ENCODE measurements at places on chromosomes 4 and X.

DNA sequence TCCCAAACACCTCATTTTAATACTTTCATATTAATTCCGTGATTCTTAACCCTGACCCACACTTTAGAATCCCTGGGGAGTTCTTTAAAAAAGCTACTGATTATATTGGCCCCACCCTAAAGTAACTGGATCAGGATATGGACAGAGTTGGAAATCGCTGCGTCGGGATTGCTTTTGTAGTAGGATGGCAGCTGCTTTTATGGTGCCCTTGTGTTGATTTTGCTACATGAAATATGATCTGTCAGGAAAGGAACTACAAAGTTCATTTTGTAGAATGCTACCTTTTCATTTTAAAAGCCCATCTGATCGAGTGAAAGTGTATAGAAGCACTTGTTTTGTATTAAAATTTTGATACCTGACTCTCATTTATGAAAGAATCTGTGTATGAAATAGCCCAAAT is 43.6 kb downstream of the TMEM131L start:
- no peak for DNase-seq

DNA sequence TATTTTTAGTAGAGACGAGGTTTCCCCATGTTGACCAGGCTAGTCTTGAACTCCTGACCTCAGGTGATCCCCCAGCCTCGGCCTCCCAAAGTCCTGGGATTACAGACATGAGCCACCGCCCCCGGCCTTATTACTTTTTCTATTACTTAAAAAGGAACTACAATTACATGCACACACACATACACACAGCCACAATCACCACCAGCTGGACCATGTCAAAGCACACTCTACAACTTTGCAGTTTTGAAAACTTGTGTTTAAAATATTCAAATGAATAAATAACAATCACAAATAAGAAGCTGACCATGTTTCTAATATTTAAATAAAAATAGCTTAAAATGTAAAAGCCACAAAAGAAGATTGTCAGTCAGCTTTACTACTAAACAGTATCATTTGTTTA is 23.4 kb downstream of the SLC10A7 start:
- no peak for DNase-seq

DNA sequence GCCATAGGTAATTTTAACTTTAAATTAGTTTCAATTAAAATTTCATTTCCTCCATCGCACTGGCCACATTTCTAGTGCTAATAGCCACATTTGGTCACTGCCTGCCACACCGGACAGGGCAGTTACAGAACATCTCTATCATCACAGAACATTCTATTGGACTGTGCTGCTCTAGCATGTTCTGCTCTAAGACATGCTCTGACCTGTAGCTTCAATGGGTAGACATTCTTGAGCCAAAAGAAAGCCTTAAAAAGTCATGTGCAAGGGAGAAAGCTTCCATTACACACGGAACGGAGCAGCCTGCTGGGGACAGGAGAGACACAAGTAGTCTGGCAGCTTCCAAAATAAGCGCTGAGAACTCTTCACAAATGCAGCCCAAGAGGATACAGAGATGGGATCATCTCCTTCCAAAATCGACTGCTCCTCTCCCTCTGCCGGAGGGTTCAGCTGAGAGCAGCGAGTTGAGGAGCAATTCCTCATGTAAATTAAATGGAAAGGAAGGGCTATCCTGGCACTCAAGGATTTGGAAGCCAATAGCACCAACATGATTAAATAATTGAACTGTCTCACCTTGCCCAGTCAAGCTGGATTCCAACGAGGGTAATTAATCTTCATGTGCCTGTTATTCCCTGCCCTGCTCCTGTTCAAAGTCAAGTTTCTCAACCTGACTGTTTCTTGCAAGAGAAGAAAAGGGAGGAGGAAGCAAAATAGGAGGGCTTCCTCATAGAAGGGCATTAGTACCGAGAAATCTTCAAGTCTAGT is 336.4 kb upstream of the NOCT start:
- DNase-seq = no peak

DNA sequence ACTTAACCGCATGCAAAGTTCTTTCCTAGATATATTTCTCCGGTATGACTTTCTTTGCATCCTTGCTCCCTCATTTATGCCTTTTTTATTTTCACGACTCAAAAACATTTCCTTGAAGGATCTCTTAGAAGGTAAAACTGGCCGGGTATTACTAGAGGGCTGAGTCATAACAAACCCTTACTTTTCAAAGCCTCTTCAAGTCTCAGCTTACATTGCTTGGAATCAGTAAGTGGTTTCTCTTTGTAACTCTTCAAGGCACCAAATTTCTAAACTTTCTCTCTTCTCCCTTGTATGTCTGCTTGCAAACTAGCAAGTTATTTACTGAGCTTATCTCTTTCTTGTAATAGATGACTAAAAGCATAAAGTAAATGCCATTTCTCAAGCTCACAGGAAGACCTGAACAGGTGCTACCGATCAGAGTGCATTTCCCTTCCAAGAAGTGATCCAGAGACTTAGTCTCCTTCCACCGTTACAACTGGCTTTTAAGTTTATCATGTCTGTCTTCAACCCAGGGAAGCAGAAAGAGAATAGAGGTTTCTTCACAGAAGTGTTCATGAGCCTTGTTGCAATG is 75.5 kb downstream of the ANXA10 start:
- no peak for DNase-seq

GRCh38 chrX:69318651-69319340 is 153.5 kb upstream of the PJA1 start:
- DNase-seq = no peak

DNA sequence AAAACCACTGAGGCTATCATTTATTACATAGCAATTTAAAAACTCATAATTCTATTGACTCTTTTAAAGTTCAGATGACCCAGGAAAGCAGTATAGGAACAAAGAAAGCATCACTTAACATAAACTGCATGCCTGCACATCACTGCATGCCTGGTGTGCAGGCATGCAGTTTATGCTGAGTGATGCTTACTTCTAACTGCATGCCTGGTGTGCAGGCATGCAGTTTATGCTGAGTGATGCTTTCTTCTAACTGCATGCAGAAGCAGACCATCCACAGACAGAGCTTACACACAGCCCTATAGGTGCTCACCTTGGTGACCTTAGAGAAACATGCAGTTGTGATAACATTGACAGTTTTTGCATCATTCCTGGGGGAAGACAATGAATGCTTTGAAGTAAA is 17.0 kb downstream of the SDAD1 start:
- no peak for DNase-seq

DNA sequence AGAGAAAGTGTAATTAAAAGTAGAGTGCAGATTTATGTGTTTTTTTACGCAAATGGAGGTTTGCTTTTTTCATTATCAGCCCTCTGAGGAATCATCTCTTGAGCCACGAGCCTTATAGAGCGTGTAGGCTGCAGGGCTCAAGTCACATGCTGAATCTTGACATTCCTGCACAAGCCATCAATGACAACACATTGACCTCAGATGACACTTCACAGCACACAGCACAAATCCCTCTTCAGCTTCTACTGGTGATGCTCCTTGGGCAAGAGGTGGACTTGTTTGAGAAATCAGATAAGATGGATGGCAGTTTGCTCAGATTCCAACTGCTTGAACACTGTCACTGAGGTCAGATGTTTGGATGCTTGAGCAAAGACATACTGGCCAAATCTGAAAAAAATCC is 250.6 kb downstream of the SNCA start:
- DNase-seq = no peak

- DNase-seq = no peak
Observed at GRCh38 chr4:123235431-123235830, 161.2 kb upstream of the SPRY1 start.

DNA sequence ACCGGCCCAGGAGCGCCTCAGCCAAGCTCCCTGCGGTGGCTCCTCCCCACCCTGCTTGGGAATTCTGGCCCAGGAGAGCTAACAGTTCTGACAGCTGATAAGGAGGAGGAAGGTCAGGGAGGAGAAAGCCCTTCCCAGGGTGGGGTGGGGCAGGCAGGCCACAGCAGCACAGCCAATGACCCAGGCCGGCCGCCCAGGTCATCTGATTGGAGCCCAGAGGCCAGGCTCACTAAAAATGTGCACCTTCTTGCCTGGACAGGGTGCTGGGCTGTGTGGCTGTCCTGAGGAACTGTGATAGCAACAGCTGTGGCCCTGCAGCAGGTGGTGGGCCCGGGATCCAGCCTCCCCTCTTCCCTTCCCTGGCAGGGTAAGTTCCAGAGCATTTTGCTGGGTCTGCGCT is 17.2 kb upstream of the SH3TC1 start:
- DNase-seq = peak; percentile 67

- no peak for DNase-seq
Observed at GRCh38 chr4:146342600-146343192, 128.4 kb downstream of the REELD1 start.

DNA sequence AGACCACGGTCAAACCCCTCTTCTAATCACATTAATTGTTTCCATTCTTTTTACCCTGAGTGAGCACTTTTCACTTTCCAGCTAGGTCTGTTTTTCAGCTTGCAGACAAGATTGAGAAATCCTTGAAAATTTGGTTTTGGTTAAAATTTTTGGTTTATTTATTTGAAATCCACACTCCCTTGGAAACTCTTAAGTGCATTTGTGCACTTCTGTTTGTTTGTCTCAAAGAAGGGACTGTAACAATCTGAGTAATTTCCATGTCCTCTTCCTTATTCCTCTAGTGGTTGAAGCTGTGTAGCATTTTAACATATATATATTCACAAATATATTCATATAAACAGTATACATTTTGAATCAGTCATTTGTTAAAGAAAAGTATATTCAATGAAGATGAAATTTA is 333.3 kb downstream of the ANK2 start:
- no peak for DNase-seq

GRCh38 chrX:153474266-153474665 is 3.9 kb upstream of the HAUS7 start:
- DNase-seq = no peak

- no peak for DNase-seq
Observed at GRCh38 chr4:55838356-55838755, 15.1 kb upstream of the EXOC1 start.

GRCh38 chr4:123603165-123603564 is 206.6 kb downstream of the SPRY1 start:
- no peak for DNase-seq

- no peak for DNase-seq
Observed at GRCh38 chrX:1212532-1212931, at the start of gene CRLF2. Gene CRLF2, minus strand, starts transcription at chrX:1212649. Its CDS starts 15 bp downstream, at chrX:1212634.

DNA sequence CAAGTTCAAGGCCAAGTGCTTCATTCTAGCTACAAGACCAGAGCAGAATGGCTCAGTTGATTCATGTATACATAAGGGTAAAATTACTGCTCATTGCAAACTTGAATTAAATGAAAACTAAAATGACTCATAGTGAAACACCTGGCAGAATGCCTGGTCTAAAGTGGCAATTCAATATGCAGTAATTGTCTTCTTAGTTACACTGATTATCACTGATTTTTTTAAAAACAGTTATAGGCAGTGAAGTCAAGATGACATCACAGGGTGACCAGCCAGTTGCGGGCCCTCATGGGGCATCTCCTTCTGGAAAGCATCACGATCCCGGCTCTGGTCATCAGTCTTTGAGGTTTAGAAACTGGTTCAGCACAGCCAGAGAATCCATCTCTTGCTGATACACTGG is 154.2 kb downstream of the RAB28 start:
- DNase-seq = no peak

GRCh38 chrX:134032441-134032840 is 47.0 kb upstream of the GPC3 start:
- no peak for DNase-seq

- DNase-seq = no peak
Observed at GRCh38 chr4:75249739-75250138, 264.5 kb downstream of the RCHY1 start.

GRCh38 chr4:153205757-153206156 is 1.5 kb downstream of the TRIM2 start:
- no peak for DNase-seq

DNA sequence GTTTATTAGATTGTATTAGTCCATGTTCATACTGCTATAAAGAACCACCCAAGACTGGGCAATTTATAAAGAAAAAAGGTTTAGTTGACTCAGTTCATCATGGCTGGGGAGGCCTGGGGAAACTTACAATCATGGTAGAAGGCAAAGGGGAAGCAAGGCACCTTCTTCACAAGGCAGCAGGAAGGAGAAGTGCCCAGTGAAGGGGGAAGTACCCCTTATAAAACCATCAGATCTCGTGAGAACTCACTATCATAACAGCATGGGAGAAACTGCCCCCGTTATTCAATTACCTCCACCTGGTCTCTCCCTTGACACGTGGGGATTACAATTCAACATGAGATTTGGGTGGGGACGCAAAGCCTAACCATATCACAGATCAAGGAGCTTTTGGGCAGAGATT is 8.1 kb upstream of the HSD17B13 start:
- DNase-seq = no peak

DNA sequence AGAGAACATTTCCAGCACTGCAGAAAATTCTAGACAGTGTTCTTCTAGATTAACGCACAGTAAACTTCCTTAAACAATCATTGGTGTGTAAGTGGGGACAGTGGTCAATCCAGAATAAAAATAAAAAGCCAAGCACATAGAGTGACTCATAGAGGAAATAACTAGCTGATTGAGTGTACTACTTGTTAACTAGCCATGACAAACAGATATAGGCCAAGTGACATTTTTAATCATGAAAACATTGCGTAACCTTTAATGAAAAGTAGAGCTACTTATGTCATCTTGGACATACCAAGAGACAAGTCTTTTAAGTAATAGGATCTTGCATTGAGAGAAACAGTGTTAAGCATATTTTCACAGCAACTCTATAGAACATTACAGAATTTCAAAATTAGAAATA is 233.9 kb upstream of the MAB21L2 start:
- no peak for DNase-seq

GRCh38 chr4:38681281-38681991 is 17.4 kb downstream of the KLF3 start:
- DNase-seq = peak; percentile 70

DNA sequence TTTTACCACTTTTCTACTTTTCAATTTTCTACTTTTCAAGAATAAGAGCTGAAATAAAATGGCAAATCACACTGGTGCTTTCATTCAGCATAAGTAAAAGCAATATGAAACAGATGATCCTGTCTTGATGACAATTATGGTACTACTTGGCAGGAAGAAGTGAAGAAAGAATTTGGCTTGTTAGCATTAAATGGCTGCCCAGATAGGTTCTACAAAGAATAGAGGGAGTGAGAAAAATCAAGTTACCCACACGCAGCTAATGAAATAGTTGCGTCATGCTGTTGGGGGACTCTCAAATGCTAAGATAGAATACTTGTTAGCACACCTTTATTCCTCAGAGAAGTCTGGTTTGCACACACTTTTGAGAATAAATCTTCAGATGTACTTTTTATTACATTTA is 12.5 kb upstream of the LCORL start:
- no peak for DNase-seq

- DNase-seq = no peak
Observed at GRCh38 chr4:77593993-77594392, 11.6 kb upstream of the CXCL13 start.

DNA sequence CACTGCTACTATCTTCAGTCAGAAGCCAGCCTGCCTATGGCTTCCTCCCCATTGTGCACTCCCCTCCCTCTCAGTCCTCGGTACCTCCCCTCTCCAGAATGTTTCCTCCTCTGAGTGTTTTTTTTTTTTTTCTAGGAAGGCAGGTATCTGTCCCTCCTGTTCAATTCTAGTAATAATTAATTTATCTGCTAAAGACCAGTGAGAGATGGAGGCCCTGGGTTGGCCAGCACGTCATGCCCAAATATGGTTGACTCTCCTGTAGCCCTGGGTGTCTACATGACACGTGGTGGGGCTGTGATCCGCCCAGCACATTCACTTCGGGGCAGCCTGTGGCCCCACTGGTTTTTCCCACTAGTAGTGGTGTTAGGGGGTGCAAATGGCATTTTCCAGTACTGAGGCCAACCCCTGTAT is 1.8 kb downstream of the FLNA start:
- DNase-seq = no peak

GRCh38 chr4:19522966-19523365 is 728.7 kb upstream of the SLIT2 start:
- no peak for DNase-seq
